DMS79 treated with DMSO at 0.1 percent for 48 hours (cell line): ENCODE measurements at places on chromosomes 7 and 10.
A peak's percentile ranks its signal among the peaks of the same experiment; 100 is the strongest.

DNA sequence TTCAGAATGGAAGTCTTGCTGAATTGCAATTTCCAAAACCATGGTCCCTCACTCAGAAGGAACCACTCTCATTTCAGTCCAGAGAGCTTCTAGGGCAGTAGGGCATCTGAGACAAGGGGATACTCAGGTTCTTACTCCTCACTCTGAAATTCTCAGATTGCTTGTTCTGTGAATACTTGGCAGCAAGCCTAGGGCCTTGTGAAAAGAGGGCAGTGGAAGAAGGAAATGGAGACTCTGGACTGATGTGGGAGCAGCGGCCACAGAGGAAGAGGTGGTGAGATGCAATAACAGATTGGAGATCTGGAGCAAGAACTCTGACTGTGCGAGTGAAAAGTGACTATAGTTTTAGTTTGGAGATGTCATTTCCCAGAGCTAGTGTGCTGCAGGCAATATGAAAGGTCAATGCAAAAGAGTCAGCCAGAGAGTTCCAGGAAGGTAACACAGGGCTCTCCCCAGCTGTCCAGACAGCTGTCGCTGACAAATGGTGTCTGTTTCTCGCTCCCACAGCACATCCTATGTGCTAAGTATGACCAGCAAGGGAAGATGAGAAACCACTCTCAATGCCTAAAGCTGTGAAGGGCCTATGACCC is 291.6 kb upstream of the KIAA1217 start:
- DNase-seq: peak; percentile 2

GRCh38 chr10:93028883-93029282 is 31.7 kb upstream of the CYP26C1 start:
- no peak for DNase-seq

GRCh38 chr10:29501692-29502091 is 133.1 kb downstream of the SVIL start:
- no peak for DNase-seq

DNA sequence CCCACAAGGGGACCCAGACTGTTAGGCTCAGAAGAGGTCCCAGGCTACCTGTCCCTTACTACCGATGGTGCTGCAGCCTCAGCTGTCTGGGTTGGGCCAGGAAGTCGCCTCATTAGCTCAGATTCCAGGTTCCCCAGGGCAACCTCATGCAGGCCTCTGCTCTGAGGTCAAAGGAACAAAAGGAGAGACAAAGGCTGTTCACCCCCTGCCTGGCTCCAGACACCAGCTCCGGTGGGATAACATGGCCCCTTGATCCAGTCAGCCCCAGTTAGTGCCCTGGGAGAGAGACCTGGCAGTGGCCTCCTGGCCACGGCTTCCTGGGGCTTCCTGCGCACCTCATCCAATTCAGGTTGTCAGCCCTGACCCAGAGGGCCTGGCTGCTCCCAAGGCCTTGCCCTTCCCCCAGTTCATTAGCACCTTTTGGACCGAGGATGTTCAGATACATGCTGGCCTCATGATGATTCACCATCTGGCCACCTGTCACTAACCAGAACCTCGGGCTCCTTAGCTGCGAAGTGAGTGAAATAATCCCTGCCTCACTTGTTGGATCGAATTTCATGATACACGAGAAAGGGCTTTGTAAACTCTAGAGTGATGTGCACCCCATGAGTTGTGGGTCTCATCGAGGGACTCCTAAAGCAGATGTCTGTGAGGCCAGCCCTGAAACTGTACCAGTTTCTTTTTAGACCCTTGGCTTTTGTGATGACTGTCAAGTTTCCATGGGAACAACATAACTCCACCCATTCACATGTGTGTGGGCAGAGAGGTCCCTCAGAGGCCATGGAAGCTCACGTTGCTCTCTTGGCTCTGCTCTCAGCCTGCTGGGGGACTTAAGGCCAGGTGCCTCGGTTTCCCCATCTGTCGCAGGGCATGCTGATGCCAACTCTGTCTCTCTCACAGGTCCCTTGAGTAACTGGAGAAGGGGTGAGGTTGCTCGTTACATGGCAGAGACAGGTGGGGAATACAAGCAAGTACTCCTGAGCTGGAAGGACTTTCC is 79.5 kb upstream of the PCBD1 start:
- no peak for DNase-seq

GRCh38 chr10:25177093-25177753 is 2.4 kb downstream of the GPR158 start:
- no peak for DNase-seq

- no peak for DNase-seq
These were observed 20.8 kb upstream of the PRTFDC1 start for GRCh38 chr10:24973163-24973562.

DNA sequence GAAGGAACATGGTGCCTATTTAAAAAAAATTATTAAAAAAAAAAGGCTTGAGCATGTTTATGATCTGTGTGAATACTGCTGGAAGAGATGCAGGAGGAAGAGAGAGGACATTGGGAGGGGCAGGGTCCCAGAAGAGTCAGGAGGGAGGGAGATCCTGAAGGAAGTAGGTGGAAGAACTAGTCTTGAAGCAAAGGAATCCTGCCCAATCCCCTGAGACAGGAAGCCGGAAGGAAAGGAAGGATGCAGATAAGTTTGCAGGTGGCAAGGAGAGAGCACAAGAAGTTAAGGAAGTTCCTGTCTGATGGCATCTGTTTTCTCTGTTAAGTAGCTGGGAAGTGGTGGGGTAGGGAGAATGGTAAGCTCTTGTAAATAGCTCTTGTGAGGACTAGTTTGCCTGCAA is 318.5 kb downstream of the DOCK4 start:
- no peak for DNase-seq

DNA sequence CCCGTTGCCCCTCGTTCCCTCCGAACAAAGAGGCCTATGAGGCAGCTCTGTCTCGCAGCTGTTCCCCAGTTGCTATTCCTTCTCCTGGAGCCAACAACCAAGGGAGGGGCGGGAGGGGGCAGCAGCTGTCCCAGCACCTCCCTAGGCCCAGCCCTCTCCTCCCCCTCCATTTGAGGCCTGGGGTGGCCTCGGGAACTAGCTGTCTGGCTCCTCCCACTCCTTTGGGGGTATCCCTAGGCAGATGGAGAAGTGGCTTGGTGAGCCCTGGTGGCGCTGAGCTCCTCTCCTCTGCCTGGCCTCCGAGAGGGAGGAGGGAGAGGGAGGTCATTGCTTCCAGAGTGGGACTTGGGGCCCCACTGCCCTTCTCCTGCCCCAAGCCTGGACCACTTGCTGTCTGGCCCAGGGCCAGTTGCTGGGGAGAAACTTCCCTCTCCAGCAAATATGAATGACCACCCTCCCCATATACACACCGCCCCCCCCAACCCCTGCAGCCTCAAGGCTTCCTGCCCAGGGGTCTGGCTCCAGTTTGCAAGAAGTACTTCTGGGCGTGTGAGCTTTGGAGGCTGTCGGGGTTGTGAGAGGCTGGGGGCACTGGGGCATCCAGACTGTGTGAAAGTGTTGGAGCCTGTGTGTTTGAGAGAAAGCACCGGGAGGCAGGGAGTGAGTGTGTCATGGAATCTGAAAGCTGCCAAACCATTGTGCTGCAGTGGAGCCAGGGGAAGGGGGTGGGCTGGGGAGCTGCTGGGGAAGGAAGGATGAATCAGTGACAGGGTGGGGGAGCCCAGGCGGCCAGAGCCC is 3.1 kb downstream of the FLNC start:
- peak; percentile 66 for DNase-seq

DNA sequence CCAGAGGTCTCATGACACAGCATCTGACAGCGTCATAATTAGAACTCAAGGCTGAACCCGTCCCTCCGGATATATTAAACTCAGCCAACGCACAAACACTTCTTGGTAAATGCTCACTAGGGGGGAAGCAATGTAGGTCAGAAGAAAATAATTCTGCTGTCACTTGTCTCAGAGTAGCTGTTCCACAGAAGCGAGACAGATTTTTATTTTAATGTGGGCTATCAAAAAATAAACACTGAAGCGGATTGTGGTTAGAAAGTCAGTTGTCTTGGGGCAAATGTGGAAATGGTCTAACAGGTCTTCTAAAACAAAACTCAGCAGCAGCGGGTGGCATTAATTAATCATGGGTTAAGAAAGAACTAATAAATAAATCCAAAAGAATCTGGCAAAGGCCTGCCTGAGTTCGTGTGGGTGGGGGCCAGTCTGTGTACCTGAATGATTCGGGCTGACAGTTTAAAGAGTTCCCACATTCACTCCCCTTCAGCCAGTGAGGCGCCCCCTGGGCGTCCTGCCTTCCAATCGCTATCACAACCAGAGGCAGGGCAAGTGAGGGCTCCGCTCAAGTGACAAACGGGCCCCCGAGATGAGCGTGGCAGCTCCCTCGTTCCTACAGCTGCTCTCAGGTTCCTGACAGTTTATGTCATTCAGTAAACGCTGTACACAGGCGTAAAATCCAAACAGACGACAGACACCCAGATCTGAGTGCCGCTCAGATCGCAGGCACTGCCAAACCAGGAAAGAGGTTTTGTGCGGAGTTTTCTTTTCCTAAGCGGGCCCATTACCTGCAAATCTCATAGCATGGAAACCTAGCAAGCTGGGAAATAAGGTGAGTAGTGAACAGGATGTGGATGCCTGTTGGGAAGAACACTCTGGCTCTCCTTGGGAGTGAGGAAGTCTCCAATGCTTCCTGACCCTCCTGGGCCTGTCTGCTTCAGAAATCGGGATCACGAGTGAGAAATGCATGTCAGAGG is 52.9 kb downstream of the NRAP start:
- no peak for DNase-seq

GRCh38 chr10:80794994-80795393 is 257.3 kb downstream of the SH2D4B start:
- no peak for DNase-seq

- DNase-seq: no peak
These were observed 566.6 kb downstream of the KCNMA1 start for GRCh38 chr10:77071001-77071511.

GRCh38 chr10:15320522-15321203 is 50.4 kb downstream of the FAM171A1 start:
- DNase-seq: no peak

DNA sequence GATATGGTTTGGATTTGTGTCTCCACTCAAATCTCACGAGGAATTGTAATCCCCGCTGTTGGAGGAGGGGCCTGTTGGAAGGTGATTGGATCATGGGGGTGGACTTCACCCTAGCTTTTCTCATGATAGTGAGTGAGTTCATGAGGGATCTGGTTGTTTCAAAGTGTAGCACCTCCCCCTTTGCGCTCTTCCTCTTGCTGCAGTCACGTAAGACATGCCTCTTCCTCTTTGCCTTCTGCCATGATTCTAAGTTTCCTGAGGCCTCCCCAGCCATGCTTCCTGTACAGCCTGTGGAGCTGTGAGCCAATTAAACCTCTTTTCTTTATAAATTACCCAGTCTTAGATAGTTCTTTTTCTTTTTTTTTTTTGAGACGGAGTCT is 17.1 kb downstream of the CDNF start:
- no peak for DNase-seq

- no peak for DNase-seq
These were observed 756.0 kb downstream of the KCNMA1 start for GRCh38 chr10:76881477-76882220.

DNA sequence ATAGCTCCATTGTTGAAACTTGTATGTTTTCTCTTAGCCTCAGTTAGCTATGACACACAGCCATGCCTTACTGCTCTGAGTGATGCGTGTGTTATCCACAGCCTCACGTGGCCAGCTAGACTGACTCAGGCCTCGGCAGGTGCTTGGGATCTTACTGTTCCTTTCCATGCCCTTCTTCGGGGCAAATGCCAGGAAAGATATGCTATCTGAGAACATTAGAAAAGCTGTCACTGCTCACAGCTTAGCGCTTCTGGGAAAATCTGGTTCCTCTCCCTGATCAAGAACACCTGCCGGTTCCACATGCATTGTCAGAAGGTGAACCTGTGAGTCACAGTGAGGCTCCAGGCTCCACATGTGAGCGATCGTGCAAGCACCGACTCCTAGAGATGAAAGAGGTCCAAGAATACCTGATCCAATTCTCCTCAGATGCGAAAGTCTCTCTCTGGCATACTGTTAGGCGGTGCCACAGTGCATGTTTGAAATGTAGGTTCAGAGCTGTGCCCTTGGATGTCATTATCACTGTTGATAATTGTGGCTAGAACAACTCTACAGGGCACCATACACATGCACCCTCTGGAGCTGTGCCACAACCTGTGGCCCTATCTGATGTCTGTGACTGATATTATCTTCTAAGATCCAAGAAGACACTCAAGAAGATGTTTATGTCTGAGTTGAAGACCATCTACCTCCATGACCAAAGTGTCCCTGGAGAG is 247.8 kb upstream of the IGFBP3 start:
- no peak for DNase-seq

DNA sequence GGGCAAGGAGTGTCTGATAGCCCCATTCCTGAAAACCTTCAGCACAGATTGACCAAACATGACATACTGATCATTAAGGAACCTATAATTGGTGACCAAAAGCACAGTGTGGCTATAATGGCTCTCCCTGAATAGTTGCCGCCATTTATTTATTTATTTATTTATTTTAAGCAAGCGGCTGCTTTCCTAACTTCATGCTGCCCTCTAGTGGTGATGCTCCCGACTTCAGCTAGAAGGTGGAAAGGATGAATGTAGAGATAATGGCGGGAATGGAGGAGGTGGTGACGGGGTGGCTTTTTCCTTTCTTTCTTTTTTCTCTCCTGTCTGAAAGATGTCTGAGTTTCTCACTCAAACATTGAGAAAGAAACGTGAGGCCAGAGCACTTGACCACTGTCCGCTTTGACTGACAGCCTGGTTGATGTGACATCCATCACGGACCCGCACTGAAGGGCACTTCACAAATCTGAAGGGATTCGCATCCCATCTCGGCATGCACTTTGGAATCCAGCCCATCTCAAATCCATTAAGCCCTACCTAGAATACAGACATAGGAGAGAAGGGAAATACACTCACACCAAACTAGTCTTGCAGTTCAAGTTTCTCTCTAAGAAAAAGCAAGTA is 1090.1 kb downstream of the KCNMA1 start:
- peak; percentile 59 for DNase-seq

GRCh38 chr10:11193001-11193551 is 175.4 kb downstream of the CELF2 start:
- DNase-seq: no peak

GRCh38 chr7:140206616-140207389 is 30.0 kb upstream of the KDM7A start:
- DNase-seq: no peak

GRCh38 chr7:41877118-41877517 is 174.2 kb upstream of the INHBA start:
- no peak for DNase-seq

DNA sequence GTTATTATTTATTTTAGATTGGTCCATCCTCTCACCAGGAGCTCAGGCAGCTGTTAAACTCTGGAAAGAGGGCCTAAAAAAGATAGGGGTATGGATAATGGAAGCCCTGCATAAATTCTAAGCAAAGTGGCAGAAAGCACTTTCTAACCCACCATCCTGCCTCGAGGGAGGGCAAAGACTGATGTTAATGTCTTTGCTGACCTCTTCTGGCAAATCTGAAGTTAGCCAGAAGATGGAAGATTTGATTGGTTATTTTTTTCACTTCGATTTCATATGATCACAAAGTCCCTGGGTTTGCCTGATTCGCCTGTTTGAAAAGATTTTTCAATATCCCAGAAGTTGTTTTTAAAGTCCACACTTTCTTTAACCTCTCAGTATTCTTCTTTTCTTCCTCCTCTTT is 24.8 kb downstream of the OR9A2 start:
- DNase-seq: no peak

DNA sequence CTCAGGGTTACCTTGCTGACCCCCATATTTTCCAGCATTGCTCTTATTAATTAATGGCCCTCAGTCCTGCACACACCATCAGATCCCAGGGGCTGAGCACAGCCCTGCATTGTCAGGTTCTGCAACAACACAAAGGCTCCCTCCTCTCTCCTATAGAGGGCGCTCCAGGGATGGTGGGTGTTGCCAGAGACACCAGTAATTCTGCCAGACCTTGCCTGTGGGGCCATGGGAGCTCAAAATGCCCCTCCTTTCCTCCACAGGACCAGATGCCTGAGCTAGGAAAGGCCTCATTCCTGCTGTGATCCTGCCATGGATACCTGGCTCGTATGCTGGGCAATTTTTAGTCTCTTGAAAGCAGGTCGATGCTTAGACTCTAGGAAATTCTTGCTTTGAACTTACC is 42.8 kb upstream of the PRSS58 start:
- no peak for DNase-seq
